ENCODE measurements at places on chromosomes 2 and 18. TPM values are rescaled to one million over a fixed set of nuclear protein-coding genes. Genes with fewer than 3 reads are reported as not detected.

DNA sequence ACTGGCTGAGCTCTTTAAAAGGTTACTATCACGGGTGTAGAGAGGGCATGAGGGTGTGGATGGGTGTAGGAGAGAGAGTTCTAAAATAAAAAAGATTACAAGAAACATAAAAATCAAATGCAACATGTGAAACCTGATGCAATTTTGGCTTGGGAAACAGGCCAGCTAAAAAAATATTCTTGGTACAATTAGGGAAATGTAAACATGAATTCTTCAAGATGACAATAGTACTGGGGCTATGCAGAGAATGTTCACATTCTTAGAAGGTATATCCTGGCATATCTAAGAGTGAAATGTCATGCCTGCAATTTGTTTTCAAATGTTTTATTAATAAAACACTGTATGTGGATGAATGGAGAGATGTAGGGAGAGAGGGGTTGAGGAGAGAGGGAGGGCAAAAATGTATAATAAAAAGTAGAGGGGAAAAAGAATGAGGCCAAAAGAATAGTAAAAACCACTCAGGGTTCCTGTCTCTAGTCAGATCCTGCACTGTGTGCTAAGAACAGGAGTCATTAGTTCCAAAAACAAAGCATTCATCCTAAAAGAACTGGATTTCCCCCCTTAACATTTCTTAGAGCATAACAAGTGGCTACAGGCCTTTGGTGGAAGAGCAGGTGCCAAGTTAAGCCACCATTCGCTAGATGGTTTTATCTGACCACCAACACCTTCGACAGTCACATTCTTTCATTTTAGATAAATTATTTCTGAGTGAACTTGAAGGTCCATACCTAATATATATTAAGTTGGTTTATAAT lies 77.3 kb downstream of the LPIN2 start:
- H3K4me1 ChIP-seq: no peaks in the 10 kb centered on the region
- no peak overlapping the region for H3K27ac ChIP-seq
- DNase-seq: no peak
- no peaks in the 10 kb centered on the region for H3K27me3 ChIP-seq

DNA sequence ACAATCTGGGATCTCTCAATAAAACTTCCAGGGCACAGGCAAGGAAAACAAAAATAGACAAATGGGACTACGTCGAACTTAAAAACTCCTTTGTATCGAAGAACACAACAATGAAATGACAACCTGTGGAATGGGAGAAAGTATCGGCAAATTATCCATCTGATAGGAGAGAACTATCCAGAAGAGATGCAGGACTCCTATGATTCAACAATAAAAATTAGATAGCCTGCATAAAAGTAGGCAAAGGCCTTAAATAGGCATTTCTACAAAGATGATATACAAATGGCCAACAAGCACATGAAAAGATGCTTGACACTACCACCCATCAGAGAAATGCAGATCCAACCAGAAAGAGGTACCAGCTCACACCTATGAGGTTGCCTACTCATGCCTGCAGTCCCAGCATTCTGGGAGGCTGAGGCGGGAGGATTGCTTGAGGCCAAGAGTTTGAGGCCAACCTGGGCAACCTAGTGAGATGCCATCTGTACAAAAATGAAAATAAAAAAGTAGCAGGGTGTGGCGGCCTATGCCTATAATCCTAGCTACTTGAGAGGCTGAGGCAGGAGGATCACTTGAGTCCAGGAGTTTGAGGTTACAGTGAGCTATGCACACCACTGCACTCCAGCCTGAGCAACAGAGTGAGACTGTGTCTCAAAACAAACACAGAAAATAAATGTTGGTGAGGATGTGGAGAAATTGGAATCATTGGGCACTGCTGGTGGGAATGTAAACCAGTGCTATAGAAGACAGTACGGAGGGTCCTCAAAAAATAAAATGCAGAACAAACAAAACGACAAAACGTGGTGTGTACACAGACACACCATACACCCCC lies 21.6 kb downstream of the TWIST2 start:
- H3K27me3 ChIP-seq: no peaks in the 10 kb centered on the region
- no peaks in the 10 kb centered on the region for H3K36me3 ChIP-seq
- no peak for DNase-seq
- H3K4me3 ChIP-seq: no peak overlapping the region
- H3K27ac ChIP-seq: peak overlapping the region; percentile 75
- peaks cover 38% of the 10 kb centered on the region for H3K4me1 ChIP-seq

TUBB8B gene
- total RNA-seq: not detected

LOXL3 gene
- total RNA-seq: 4.1 TPM

GRCh38 chr18:72161691-72162090 lies 382.5 kb downstream of the CBLN2 start:
- H3K4me1 ChIP-seq: no peaks in the 10 kb centered on the region
- no peaks in the 10 kb centered on the region for H3K36me3 ChIP-seq
- H3K27me3 ChIP-seq: no peaks in the 10 kb centered on the region
- no peak for DNase-seq
- no peak overlapping the region for H3K4me3 ChIP-seq

DNA sequence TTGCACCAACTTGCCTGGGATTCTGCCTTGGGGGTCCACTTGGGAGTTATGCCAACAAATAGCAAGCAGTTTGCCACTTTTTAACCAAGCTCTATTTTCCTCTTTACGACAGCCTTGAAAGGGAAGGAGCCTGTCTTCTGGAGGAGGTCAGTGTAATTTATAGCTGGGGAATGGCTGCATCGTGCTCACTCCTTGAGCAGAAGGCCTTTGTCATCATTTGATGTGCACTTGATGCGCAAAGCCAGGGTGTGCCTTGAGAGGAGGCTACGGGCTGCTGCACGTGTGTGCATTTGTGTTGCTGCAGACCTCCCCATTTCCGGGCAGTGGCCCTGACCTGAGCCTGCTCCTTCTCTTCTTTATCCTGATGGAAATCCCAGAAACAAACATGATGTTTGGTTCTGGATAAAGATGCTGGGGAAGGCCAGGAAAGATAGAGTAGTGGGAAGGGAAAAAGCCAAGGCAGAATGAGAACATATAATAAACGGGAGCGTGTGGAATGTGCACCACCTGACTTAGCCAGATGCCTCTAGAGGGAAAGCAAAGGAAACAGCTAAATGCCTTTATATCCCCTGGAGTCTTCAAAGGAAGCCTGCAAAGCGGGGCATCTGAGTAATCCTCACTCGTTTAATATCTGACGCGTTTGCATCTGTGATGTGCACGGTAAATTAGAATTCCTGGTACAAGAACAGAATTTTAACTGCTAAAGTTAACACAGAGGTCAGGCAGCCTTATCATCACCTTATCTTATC lies 68.3 kb upstream of the ZNF521 start:
- H3K4me3 ChIP-seq: no peak overlapping the region
- H3K4me1 ChIP-seq: no peaks in the 10 kb centered on the region
- DNase-seq: no peak
- H3K36me3 ChIP-seq: no peaks in the 10 kb centered on the region
- H3K27me3 ChIP-seq: no peaks in the 10 kb centered on the region
- no peak overlapping the region for H3K27ac ChIP-seq

HOXD12 gene
- not detected for total RNA-seq

DDX18 gene
- total RNA-seq: 37.6 TPM

TOGARAM2 gene
- not detected for total RNA-seq

DNA sequence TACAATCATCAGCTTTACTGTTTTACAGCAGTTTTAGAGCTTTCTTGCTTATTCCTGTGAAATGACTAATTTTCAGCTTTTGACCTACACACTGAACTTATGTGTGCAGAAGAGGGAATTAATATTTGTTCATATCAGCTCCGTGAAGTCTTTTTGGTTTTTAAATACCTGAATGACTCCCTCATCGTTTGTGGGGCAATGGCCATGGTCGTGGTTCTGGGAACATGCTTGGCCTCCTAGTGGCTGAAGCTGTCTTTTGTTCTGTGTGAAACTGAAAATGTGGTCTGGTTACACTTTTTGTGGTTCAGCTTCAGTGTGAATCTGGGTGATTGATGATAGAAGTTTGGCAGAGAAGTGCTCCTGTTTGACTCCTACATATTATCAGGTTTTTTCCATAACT lies 408.1 kb downstream of the THSD7B start:
- DNase-seq: no peak
- no peak overlapping the region for H3K4me3 ChIP-seq
- H3K27ac ChIP-seq: no peak overlapping the region
- H3K36me3 ChIP-seq: no peaks in the 10 kb centered on the region

- no peak overlapping the region for H3K27ac ChIP-seq
- no peaks in the 10 kb centered on the region for H3K36me3 ChIP-seq
- H3K27me3 ChIP-seq: no peaks in the 10 kb centered on the region
- no peak overlapping the region for H3K4me3 ChIP-seq
- no peaks in the 10 kb centered on the region for H3K4me1 ChIP-seq
Observed at GRCh38 chr2:233185963-233186362, 65.5 kb upstream of the ATG16L1 start.

Measured in transverse colon (tissue), 4 donors.